NCI-H2029 (cell line): ENCODE measurements at places on chromosomes 2 and 18.

DNA sequence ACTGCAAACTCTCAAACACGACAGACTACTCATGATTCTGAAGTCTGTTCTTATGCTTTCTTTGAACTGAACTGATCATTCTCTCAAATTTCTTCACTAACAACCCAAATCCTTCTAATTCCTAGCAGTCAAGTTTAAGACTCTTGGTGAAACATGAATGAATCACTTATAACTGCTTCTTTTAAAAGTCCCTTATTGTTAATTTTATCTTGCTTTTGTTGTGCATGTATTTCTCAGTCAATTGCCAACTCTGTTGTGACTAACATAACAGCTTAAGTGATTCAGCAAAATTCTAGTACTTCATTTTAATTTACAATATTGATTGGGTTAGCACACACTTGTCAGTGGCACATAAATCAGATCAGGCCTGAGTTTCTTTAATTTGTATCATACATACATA is 357.0 kb upstream of the FSIP2 start:
- DNase-seq, result no peak

GRCh38 chr2:219595256-219595655 is 2.4 kb upstream of the STK11IP start:
- DNase-seq, result no peak

- no peak for DNase-seq
These were observed 205 bp downstream of the TET3 start for GRCh38 chr2:73984922-73985307.

DNA sequence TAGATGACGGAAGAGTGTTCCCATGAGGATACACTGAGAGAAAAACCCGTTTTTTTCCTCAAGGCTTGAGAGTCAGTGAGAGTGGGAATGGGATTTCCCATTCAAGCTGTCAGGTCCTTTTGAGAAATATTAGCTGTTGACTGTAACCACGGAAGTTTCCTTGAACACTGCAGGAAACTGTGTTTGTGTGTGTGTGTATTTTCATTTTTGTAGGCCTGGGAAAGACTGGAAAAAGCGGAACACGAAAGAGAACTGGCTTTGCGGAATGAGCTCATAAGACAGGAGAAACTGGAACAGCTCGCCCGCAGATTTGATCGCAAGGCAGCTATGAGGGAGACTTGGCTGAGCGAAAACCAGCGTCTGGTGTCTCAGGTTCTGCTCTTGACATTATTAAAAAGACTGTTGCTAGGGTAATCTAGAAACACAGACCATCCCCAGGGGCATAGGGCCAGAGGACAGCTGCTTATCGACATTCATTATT is 98.8 kb upstream of the EML6 start:
- DNase-seq, result no peak

- no peak for DNase-seq
These were observed 630.5 kb downstream of the TDRD15 start for GRCh38 chr2:21754164-21754788.

GRCh38 chr2:161578998-161579397 is 45.2 kb upstream of the SLC4A10 start:
- DNase-seq, result no peak

- no peak for DNase-seq
These were observed 45.5 kb downstream of the TWSG1 start for GRCh38 chr18:9380101-9380500.

GRCh38 chr2:238090887-238091286 is 9.3 kb upstream of the ESPNL start:
- DNase-seq, result no peak

GRCh38 chr2:70767079-70767698 is 811 bp downstream of the ADD2 start:
- no peak for DNase-seq

DNA sequence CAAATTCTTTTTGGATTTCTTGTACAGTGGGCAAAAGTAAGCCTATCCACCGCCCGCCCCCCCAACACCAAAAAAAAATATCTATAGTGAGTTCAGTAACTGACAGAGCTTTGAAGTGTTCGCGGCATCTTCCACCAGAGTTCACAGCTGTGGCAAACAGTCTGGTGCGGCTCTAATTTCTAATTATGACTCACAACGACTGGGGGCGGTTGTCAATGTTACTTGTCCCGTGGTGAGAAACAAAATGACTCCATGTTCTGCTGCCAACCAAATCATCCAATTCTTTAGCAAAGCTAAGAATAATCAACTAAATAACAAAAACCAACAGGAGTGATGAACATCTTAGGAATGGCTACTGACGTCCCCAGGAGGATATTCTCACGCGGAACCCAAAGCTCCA is 392.5 kb upstream of the SALL3 start:
- no peak for DNase-seq

DNA sequence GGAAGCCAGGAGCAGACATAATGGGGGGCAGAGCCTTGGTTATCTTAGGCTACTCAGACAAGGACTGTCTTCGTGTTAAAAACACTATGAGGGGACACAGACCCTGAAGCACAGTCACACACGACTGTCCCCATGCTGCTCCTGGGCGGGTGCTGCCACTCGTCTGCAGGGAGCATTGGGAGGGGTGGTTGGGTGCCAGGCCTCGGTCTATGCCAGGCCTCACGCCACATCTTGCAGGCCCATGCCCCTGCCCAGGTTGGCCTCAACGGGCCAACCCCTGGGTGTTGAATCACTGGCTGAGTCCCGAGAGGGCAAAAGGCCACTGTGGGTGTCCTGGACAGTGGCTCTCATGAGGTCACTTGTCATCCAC is 97.9 kb downstream of the USP40 start:
- DNase-seq, result no peak

DNA sequence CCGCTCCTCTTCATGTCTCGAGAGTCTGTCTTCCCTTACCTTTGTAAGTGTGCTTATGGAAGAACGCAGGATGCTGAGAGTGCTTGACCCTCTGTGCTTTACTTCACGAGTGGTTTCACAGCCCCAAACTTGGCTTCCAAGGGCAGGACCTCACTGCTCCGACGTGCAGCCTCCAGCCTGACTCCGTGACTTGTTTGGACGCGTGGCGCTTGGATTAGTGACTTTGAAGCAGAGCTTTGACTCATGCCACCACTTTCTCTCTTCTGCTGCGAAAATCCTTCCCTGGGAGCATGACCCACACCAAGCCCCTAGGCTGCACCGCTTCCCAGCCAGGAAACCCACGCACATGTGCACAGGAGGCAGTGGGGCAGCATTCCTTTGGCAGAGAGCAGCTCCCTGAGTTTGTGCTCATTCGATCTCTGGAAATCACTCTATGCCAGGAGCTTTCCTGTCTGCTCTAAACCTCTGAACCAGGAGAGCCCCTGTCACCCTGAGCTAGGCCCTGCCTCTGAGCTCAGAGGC is 207.8 kb upstream of the HS6ST1 start:
- DNase-seq, result no peak

GRCh38 chr2:60441800-60442199 is 111.7 kb downstream of the BCL11A start:
- DNase-seq, result no peak

DNA sequence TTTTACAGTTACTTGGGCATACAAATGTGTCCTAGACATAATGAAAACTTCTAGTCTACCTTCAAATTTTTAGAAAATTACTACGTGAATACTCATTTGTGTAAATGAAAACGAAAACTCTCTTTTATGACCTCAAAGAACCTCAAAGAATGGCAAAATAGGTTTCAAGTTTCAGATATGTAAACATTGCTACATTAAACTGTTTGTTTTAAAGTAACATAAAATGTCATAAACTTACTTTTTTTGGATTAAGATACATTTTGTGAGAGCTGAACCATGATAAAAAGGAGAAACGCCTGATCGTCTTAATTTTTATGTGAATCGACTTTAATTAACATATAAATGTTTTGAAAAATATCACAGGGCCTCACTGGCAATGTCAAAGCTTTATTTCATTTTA is 91.4 kb downstream of the PPP1R1C start:
- DNase-seq, result no peak

DNA sequence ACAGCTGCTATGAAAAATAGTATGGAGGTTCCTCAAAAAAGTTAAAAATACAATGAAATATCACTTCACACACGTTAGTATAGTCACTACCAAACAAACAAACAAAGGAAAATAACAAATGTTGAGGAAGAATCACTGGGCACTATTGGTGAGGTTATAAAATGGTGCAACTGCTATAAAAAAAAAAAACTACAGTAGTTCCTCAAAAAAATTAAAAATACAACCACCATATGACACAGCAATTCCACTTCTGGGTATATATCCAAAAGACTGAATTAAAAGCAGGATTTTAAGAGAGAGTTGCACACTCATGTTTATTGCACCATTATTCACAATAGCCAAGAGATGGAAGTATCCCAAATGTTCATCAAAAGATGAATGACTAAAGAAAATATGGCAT is 80.9 kb upstream of the POU3F3 start:
- DNase-seq, result no peak
